ENCODE measurements at places on chromosomes 3 and 15. TPM values are rescaled to one million over a fixed set of nuclear protein-coding genes. Genes with fewer than 3 reads are reported as not detected.

GRCh38 chr3:132788301-132788671 lies 66.1 kb upstream of the NPHP3 start:
- H3K4me3 ChIP-seq: no peak overlapping the region
- H3K36me3 ChIP-seq: no peaks in the 10 kb centered on the region
- peak overlapping the region; percentile 15 for H3K27ac ChIP-seq
- DNase-seq: no peak
- no peaks in the 10 kb centered on the region for H3K27me3 ChIP-seq

GRCh38 chr3:127747751-127748521 lies 74.4 kb downstream of the MGLL start:
- H3K4me3 ChIP-seq: no peak overlapping the region
- H3K4me1 ChIP-seq: peaks cover 43% of the 10 kb centered on the region
- H3K27me3 ChIP-seq: no peaks in the 10 kb centered on the region
- H3K36me3 ChIP-seq: no peaks in the 10 kb centered on the region
- DNase-seq: peak; percentile 71

DNA sequence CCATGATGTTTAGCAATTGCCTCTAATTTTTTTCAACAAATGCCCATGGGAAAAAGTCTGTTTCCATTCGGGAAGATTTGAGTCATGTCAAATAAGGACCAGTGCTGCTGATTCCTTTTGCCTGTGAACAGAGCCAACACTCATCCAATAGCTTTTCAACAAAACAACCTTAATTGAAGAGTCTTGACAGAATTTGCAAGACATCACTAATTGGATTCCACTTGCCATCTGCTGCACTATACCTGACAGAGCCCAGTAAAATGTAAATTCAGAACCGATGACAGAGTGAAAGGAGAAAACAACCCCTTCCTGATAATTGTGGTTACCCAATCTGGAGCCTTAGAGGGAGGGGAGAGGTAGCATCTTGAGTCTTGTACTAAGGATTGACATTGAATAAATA lies 426.7 kb downstream of the AGBL1 start:
- H3K4me3 ChIP-seq: no peak overlapping the region
- H3K4me1 ChIP-seq: no peaks in the 10 kb centered on the region
- H3K27me3 ChIP-seq: no peaks in the 10 kb centered on the region
- no peak overlapping the region for H3K27ac ChIP-seq

DNA sequence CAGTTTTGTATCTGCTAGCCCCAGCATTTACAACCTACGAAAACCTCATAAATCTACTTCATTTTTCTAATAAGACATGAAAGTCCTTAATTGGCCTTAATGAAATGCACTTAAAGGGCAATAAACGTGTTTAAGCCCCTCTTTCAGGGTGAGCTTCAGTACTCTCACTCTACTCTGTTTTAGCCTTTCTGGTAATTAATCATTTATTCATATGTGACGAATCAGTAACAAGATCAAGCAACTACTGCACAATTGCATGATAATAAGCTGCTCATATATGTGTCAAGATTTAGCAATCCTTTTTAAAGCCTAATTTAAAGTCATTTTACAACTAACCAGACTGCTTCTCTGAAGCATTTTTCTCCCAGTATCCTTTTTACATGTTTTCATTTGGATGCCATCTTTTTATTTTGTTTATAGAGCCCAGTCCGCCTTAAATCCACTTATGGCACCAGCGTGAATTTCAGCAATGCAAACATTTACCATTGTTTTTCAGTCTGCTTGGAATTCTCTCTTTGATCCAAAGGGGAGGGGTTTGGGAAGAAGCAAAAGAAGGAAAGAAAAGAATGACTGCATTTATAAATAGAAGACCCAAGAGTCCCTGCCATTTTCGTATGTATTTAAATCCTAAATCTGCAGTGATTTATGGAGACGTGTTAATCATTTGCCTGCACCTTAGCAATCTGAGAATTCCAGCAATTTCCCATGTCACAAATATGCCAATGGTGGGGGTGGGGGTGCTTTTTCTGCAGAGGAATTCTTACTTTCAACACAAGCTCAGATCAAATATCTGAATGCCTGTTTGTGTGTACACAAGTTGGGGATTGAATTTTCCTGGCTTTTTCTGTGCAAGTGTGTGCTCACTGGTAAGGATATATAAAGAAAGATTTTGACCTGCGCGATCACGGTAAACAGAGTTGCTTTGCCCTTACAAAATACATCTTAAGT lies 230.8 kb upstream of the TBC1D5 start:
- no peak overlapping the region for H3K4me3 ChIP-seq
- H3K27me3 ChIP-seq: no peaks in the 10 kb centered on the region
- DNase-seq: no peak
- no peak overlapping the region for H3K27ac ChIP-seq

GRCh38 chr3:180594631-180595558 lies 7.1 kb upstream of the TTC14 start:
- no peaks in the 10 kb centered on the region for H3K4me1 ChIP-seq
- H3K27ac ChIP-seq: no peak overlapping the region
- no peak overlapping the region for H3K4me3 ChIP-seq
- peaks cover 39% of the 10 kb centered on the region for H3K27me3 ChIP-seq

- DNase-seq: no peak
- no peaks in the 10 kb centered on the region for H3K27me3 ChIP-seq
- peak overlapping the region; percentile 5 for H3K27ac ChIP-seq
- no peaks in the 10 kb centered on the region for H3K36me3 ChIP-seq
Observed at GRCh38 chr3:169241991-169242707, 421.4 kb downstream of the MECOM start.

GRCh38 chr3:47772047-47772446 lies 9.6 kb downstream of the SMARCC1 start:
- H3K27me3 ChIP-seq: no peaks in the 10 kb centered on the region
- H3K4me1 ChIP-seq: no peaks in the 10 kb centered on the region
- no peak for DNase-seq
- H3K4me3 ChIP-seq: no peak overlapping the region
- no peaks in the 10 kb centered on the region for H3K36me3 ChIP-seq

- H3K4me3 ChIP-seq: no peak overlapping the region
- no peaks in the 10 kb centered on the region for H3K4me1 ChIP-seq
- H3K27me3 ChIP-seq: no peaks in the 10 kb centered on the region
- no peak overlapping the region for H3K27ac ChIP-seq
Observed at GRCh38 chr3:130971208-130971607, 55.4 kb downstream of the ASTE1 start.

The APOD gene
- total RNA-seq: 118 TPM

The XIRP1 gene
- 0.40 TPM for total RNA-seq

The MAP1A gene
- 6.3 TPM for total RNA-seq
